Cortex of kidney (tissue), 1 donor: ENCODE measurements at places on chromosomes 4 and X.

- no peak for DNase-seq
Measured at GRCh38 chrX:19879181-19879580, 8.2 kb downstream of the SH3KBP1 start.

DNA sequence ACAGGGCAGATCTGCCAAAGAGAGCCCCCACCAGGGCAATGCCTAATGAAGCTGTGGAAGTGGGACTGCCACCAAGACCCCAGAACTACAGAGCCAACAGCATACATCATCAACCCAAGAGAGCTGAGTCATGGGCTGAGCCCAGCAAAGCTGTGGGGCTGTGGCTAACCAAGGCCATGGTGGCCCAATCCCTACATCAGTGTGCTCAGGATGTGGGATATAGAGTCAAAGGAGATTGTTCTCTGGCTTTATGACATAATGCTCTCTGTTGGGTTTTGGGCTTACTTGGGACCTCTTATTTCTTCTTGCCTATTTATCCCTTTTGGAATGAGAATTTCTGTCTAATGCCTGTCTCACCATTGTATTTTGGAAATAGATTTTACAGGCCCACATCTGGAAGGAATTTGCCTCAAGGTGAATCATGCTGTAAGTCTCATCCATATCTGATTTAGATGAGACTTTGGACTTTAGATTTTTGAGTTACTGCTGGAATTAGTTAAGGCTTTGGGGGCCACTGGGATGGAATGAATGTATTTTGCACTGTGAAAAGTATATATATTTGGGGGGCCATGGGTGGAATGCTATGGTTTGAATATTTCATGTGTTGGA, 5.4 kb upstream of the PRDM5 start:
- DNase-seq, result no peak

DNA sequence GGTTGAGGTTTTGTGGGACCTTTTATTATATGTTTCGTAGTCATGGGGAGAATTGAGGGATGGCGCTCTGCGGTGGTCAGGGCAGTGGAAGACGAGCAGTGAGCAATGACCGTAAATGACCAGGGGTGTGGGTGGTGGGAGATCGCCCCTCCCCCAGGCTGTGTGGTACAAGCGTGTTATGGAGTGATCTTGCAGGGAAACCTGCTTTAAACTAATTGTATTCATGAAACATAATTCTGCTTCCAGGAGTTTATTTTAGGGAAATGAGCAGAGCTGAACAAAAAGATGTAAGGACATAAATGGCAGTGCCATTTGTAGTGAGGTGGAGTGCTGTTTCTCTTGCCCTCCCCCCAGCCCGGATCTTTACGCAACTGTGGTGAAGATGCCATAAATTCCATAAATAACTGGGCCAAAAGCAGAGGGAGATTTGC, 20.2 kb downstream of the GYG2 start:
- no peak for DNase-seq

GRCh38 chr4:126513596-126513995, 1119.2 kb upstream of the INTU start:
- DNase-seq, result no peak

- no peak for DNase-seq
Measured at GRCh38 chr4:89572224-89572858, 264.6 kb downstream of the SNCA start.

GRCh38 chr4:82090717-82091116, 283.1 kb downstream of the HNRNPD start:
- DNase-seq, result no peak

DNA sequence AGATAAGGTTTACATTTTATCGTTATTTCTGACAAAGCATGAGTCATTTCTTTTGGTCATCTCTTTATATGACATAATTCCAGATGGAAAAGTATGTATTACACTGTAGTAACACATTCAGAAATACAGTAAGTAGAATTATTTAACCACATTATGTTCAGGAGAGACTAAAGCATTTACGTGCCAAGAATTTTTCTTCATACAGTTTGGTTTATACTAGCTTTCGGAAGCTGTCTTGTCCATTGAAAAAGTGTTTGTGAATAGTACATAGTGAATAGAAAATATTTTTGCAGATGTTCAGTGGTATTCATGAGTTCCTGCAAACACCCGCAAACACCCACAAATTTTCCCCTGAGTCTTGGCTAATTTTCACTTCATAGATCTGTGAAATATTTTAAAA, 1033.0 kb upstream of the INTU start:
- no peak for DNase-seq

DNA sequence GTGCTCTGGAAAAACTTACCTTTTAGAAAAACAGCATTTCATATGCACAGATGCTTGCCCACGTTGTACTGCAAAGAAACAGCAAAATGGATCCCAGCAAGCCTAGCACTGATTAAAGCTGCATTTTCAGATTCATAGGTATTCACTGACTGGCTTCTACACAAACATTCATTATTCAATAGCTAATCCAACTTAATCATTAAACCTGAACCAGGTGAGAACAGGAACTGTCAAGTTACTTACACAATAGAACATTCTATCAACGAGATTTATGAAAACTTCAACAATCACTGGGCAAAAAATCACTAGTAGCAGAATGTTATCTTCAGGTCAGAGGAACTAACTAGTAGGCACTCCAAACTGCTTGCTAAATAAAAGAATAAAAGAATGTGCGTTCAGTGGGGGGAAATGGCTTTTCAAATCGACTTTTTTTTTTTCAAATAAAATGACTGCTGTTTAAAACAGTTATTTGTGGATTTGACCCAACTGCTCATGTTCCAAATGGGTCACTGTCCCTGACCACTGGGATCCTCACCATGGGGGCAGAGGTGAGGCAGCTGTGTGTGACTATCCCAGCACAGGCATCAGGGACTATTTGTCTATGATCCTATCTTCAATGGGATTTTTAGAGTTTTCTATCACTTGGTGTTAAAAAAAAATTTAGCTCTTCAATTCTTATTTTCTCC, 42.3 kb downstream of the STX18 start:
- DNase-seq, result no peak

DNA sequence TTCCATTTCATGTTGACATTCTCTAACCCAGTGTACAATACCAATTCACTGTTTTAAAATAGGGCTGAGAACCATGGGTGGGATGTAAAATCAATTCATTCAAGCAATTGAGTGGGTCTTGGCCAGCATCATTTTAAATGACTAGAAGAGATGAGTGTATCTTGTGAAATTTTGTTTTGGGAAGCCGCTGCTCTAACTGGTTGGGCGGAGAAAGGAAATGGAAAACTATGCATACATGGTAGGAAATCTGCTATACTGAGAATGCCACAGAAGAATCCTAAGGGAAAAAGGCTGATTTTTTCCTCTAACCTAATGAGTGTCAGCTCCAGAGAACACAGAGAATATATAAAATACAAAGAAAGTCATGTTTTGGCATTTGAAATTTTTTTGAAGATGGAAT, 54.8 kb upstream of the DCLK2 start:
- no peak for DNase-seq

GRCh38 chr4:82989575-82990429, 20.8 kb downstream of the LIN54 start:
- DNase-seq, result no peak

- no peak for DNase-seq
Measured at GRCh38 chr4:177968817-177969442, 526.7 kb upstream of the AGA start.

GRCh38 chrX:3271183-3271833, 75.1 kb downstream of the MXRA5 start:
- no peak for DNase-seq
